ENCODE measurements at places on chromosomes 5 and 9. TPM values are rescaled to one million over a fixed set of nuclear protein-coding genes. Genes with fewer than 3 reads are reported as not detected.

DNA sequence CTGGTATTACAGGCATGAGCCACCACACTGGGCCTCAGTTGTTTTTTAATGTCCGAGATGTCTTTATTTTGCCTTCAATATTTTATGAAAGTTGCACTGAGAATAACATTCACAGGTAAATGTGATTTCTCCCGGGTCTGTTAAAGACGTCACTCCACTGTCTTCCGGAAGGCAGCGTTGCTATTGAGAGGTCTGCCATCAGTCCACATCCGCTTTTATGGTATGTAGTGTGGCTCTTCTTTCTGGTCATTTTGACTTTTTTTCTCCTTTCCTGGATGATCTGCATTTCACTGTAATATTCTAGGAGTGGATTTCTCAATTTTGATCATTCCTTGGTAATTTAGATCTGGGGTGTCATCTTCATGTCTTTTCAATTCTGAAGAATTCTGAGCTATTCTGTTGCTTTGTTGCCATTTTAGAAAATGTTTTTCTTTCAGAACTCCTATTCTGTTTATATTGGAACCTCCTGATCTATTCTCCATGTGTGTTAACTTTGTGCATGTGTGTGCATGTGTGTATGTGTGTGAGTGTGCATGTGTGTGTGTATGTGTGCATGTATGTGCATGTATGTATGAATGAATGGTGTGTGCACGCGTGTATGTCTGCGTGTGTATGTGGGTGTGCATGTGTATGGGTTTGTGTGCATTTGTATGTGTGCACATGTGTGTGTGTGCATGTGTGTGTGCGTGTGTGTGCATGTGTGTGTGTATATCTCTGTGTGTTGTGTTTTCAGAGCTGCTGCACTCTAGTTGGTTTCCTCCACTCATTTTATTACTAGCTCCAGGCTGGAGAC lies 1.9 kb upstream of the LCN1 start:
- no peak for DNase-seq

- no peak for DNase-seq
Measured at GRCh38 chr9:134726026-134726721, 84.6 kb downstream of the COL5A1 start.

- DNase-seq, result peak; percentile 98
Measured at GRCh38 chr9:108551030-108551841, 304.6 kb downstream of the ACTL7B start.

GRCh38 chr9:77177894-77178794 lies 810 bp downstream of the VPS13A start:
- peak; percentile 40 for DNase-seq

- no peak for DNase-seq
Measured at GRCh38 chr5:127515693-127516440, 1.6 kb upstream of the PRRC1 start.

DNA sequence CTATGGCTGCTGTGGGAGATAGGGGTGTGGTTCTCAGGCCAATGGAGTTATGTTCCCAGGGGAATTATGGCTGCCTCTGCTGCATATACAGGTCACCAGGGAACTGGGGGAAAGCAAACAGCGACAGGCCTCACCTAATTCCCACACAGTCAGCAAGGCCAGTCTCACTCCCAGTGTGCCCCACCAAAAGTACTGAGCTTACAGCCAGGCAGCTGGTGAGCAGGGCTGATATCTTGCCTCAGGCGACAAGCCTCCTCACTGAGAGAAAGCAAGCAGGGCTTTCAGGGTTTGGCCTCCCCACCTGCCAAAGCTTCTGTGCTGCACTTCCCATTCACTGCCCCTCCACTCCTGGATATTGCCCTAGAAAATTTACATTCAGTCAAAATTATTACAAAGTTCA lies 273.8 kb upstream of the TARS1 start:
- no peak for DNase-seq

DNA sequence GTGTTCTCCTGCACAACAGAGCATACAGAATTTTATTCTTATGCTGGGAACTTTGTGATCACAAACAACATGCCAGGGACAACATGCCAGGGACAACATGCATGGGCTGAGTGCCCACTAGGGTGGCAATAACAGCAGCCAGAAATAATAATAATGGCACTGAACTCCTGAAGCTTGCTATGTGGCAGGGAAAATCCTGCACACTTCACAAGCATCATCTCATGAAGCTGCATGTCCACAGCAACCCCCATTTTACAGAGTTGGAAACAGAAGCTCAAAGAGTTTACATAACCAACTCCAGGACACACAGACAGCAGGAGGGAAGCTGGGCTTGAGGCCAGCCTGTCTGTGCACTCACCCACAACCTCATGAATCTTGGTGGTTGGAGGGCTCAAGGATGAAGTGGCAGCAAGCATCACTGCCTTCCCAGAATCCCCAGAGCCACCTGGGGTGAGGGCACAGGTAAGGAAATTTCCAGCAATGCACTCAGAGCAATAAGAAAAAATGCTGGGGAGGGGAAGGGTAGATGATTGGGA lies 111.4 kb downstream of the GABBR2 start:
- no peak for DNase-seq

- DNase-seq, result no peak
Measured at GRCh38 chr5:5721881-5722280, 299.4 kb downstream of the ICE1 start.

GRCh38 chr5:10760096-10760920 lies 726 bp downstream of the DAP start:
- peak; percentile 42 for DNase-seq

- DNase-seq, result no peak
Measured at GRCh38 chr5:23084815-23085214, 231.7 kb upstream of the CDH12 start.

GRCh38 chr9:68631811-68632210 lies 73.2 kb upstream of the PIP5K1B start:
- no peak for DNase-seq

GRCh38 chr5:140840978-140841962 lies at the start of gene PCDHA8:
Gene PCDHA8, plus strand, starts transcription at chr5:140841187. Its CDS starts 135 bp downstream, at chr5:140841322.
- no peak for DNase-seq

- no peak for DNase-seq
Measured at GRCh38 chr5:79936002-79936645, 54.9 kb downstream of the MTX3 start.

DNA sequence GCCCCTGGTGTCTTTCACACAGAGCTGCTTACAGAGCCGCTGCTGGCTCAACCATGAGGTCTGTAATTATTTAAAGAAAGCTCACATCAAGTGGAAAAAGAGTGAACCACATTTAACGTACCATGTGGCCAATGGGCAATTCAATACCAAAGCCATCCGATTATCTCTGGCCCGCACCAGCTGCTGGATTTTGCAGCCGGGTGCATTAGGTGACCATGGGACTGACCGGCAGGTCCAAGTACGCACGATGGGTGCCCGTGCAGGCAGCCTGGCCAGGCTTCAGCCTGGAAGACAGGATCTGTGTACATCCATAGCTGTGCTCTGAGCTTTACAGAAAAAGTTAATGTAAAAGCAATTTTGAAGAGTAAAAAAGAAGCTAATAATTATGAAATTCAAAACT lies 20.5 kb downstream of the PPARGC1B start:
- no peak for DNase-seq

- no peak for DNase-seq
Measured at GRCh38 chr5:142316051-142316450, 8.8 kb downstream of the SPRY4 start.

DNA sequence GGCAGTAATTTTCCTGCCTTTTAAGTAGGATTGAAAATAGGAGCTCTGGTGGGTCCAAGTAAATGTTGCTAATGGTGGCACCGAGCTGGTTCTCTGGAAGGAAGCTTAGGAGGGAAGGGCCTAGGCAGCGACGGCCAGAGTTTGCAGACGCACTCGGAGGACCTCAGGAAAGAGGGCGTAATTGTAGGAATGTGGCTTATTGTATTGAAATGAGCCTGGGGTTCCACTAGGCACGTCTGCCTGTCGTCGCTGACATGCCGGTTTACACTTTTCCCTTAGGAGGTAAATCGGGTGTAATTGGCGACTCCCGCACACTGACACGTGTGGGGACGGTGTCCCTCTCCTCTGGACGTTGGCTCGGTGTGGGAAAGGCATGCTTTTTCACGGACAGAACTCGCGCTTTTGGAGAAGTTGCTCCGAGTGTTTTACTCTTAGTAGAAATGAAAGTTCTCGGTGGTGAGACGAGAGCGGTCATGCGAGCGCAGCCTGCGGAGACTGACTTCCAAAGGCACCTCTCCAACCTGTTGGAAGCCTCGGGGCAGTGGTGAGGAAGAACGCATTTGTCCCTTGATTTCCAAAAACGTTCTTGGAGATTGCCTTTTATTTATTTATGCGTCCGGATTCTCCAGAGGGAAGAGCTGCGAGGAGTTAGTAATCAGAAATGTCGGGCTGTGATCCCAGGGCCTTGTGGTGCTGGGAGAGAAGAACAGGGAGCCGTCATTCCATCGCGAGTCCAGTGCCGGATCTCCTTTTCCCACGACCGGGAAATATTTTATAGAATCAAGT lies 1.3 kb downstream of the NR4A3 start:
- DNase-seq, result peak; percentile 14

GRCh38 chr5:36657563-36657995 lies 51.2 kb downstream of the SLC1A3 start:
- peak; percentile 99 for DNase-seq

- DNase-seq, result peak; percentile 98
Measured at GRCh38 chr5:1973391-1974013, 90.8 kb upstream of the IRX4 start.

GRCh38 chr9:95506678-95507463 lies 9.9 kb downstream of the PTCH1 start:
- DNase-seq, result peak; percentile 67

DNA sequence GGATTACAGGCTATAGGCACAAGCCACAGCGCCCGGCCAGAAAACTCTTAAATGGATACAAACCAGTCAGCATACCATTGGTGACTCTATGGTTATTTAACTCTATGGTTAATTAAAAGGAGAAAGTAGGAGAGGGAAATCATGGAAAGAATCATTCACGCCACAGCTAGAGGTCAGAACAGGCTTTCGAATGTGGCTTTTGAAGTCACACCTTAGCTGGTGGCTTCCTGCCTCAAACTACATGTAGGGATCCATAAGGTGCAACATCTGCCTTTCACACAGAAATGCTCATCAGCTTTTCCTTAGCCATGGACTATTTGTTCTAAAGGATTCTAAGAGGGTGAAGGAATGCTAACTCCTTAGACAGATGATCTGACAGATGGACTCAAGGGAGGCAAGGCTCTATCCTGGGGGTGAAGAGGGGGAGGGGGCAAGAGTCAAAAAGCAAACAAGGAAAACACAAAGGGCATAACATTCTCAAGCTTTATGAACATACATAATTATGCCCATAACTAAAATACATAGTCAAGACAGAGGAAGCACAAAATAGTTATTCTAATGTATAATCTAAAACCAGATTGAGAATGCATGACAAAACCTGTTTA lies 130.9 kb downstream of the EFNA5 start:
- no peak for DNase-seq

DNA sequence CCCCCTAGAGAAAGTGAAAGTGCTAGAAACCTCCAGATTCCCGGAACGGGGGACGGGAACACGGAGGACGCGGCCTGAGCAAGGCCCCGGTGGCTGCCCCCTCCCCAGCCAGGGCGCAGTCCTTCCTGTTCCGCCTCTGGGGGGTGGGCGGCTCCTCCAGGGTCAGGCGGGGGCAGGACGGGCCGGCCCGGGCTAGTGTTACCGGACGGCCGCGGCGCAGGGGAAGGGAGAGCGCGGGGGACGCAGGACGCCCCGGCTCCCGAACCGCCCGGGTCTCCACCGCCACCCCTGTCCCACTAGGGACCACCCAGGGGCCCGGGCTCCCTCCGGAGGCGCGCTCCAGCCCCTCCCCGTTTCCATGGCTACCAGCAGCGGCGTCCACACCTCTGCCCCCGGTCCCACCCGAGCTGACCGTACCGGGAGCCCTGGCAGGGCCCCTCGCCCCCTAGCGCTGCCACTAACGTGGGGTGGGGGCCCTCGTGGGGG lies 579 bp downstream of the SLC12A7 start:
- DNase-seq, result no peak

GRCh38 chr5:7391215-7391614 lies 4.7 kb upstream of the ADCY2 start:
- no peak for DNase-seq

GRCh38 chr5:153719324-153719723 lies 228.9 kb downstream of the GRIA1 start:
- DNase-seq, result no peak

GRCh38 chr5:58710871-58711270 lies 128.0 kb downstream of the RAB3C start:
- DNase-seq, result no peak

- no peak for DNase-seq
Measured at GRCh38 chr9:38350529-38350928, 42.0 kb upstream of the ALDH1B1 start.

DNA sequence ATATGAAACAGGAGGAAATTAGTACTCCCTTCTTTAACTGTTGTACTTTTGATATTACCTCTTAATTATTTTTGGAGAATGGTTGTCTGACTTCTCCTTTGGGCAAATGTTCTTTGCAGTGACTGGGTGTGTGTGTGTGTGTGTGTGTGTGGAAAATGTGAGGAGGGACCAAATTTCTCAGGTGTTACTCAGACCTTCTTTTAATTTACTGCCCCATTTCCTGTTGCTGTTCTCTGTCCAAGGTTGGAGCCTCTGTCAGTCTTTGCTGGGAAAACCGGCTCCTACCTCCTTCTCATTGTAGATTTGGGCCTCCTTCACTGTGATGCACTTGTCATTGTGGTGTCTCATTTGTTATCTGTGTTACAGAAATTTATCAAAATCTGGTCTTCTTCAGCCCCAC lies 68.4 kb downstream of the PBX3 start:
- peak; percentile 80 for DNase-seq

- DNase-seq, result peak; percentile 84
Measured at GRCh38 chr9:83167126-83167525, 104.2 kb upstream of the RASEF start.

- no peak for DNase-seq
Measured at GRCh38 chr5:69242215-69242927, 7.7 kb downstream of the CDK7 start.

- no peak for DNase-seq
Measured at GRCh38 chr9:28001096-28001495, 427.8 kb upstream of the C9orf72 start.

- DNase-seq, result no peak
Measured at GRCh38 chr5:147432323-147432722, 77.5 kb downstream of the DPYSL3 start.

DNA sequence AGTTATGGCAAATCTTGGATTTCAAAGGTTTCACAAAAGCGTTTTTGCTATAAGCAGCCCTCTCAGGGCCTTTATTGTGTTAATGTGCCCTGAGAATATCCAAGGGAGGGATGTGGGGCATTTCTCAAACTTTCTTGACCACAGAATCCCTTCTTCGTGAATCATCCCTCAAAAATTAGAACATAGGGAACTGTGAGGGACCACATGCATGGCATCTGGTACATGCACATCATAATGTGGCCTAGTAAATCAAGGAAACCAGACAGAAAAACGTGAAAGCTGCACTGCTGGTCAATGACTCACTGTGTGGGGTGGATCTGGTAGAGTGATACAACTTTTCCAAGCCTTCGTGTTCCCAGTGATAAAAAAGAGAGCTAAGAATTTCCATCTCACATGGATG lies 22.4 kb downstream of the DDX31 start:
- peak; percentile 96 for DNase-seq

- no peak for DNase-seq
Measured at GRCh38 chr5:150603491-150603890, 37.0 kb upstream of the SYNPO start.

Gene NR2F1
- total RNA-seq, result 3.5 TPM

Gene HOMER1
- 24.7 TPM for total RNA-seq

Gene ADAMTS6
- total RNA-seq, result 63.7 TPM

Gene KIF24
- total RNA-seq, result 1.3 TPM

Gene FBP2
- not detected for total RNA-seq

Gene BTNL3
- total RNA-seq, result not detected

Gene CCDC180
- total RNA-seq, result 1.3 TPM

Gene RPS14
- 2,158 TPM for total RNA-seq

Gene NEK6
- total RNA-seq, result 27.3 TPM

Gene FBXW11
- total RNA-seq, result 62.0 TPM

Gene IFNE
- total RNA-seq, result 12.0 TPM

Gene DMGDH
- total RNA-seq, result 6.4 TPM

Gene ADRB2
- total RNA-seq, result 14.8 TPM

Gene CENPK
- 4.8 TPM for total RNA-seq
